ENCODE measurements at places on chromosomes 13 and 19.
A peak's percentile ranks its signal among the peaks of the same experiment; 100 is the strongest.

GRCh38 chr13:99862244-99862643, 109.3 kb downstream of the ZIC5 start:
- peak; percentile 63 for DNase-seq

DNA sequence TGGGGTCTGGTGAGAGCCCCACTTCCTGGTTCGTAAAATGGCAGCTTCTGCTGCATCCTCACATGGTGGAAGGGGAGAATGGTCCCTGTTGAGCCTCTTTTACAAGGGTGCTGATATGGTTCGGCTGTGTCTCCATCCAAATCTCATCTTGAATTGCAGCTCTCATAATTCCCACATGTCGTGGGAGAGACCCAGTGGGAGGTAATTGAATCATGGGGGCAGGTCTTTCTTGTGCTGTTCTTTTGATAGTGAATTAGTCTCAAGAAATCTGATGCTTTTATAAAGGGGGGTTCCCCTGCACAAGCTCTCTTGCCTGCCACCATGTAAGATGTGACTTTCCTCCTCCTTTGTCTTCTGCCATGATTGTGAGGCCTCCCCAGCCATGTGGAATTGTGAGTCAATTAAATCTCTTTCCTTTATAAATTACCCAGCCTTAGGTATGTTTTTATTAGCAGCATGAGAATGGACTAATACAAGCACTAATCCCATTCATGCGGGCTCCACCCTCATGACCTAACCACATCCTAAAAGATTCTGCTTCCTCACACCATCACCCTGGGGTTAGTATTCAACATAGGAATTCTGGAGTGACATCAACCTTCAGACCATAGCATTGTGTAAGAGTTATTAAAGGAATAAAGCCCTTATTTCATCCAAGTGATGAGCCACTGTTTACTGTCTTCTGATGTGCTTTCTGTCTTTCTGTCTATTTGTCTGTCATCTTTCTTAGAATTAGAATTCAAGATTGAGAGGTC, 159.0 kb upstream of the IRS2 start:
- no peak for DNase-seq

DNA sequence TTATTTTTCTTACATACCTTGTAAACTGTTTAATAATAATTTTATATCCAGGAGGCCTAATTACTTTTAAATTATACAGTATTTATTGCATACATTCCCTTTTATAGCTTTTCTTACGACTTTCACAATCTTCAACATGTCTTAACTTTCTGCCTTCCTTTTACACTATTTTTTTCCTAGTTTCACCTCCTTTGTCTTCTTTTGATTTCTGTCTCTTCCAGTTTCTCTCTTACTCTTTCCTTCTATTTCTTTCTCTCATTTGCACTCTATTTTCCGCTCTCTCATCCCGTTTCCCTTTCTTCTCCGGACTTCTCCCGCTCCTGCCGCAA, 11.5 kb downstream of the ZNF552 start:
- DNase-seq: no peak

- no peak for DNase-seq
Measured at GRCh38 chr13:27403203-27403678, 21.2 kb upstream of the GTF3A start.

DNA sequence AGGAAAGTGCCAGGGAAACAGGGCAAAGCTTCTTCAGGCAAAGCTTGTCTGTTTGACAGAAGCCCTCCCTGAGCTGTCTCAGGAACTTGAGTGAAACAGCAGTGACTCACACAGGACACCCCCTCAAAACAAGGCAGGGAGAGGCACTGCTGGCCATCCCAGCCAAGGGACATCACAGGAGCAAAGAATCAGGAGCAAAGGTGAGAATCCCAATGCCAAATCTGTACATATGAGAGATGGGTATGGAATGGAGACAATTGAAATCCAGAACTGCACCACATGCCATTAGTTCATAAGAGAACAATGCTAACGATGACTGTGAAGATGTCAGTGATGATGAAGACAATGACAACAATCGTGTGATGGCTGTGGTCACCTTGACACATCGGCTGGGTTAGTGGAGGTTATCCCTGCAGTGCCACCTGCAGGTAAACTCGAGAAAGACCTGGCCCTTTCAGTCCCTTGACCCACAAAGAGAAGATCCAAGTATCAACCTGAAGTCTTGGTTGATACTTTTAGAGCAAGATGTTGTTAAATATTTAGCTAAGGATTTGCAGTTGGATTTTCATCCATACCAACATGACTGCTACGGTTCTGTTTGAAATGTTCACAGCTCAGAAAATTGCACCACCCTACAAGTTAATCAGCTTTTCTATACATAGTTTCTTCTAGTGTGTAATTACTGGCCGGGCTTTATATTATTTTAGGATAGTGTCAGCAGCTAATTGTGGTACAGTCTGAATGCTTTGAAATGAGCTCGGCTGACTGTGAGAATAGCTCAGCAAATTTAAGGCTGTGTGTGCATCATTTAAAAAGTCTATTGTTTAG, 42.0 kb upstream of the IPO5 start:
- DNase-seq: no peak

DNA sequence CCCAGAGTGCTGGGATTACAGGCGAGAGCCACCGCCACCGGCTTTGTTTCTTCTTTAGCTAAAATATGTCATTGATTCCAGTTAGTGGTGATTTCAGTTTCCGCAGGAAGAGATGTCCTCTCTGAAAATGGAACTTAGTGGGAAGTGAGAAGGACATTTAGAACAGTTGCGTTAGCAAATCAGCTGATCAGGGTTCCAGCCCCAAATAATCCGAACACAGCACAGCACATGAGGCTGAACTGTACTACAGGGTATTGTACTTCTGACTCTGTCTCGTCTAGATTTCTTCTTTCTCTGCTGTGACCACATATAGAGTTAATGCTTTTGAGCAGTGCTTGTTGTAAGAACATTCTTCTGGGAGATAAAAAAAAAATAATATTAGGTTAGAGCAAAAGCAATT, 314.4 kb downstream of the MYO16 start:
- DNase-seq: no peak

- DNase-seq: peak; percentile 47
Measured at GRCh38 chr19:5093297-5093928, 124.5 kb downstream of the KDM4B start.

DNA sequence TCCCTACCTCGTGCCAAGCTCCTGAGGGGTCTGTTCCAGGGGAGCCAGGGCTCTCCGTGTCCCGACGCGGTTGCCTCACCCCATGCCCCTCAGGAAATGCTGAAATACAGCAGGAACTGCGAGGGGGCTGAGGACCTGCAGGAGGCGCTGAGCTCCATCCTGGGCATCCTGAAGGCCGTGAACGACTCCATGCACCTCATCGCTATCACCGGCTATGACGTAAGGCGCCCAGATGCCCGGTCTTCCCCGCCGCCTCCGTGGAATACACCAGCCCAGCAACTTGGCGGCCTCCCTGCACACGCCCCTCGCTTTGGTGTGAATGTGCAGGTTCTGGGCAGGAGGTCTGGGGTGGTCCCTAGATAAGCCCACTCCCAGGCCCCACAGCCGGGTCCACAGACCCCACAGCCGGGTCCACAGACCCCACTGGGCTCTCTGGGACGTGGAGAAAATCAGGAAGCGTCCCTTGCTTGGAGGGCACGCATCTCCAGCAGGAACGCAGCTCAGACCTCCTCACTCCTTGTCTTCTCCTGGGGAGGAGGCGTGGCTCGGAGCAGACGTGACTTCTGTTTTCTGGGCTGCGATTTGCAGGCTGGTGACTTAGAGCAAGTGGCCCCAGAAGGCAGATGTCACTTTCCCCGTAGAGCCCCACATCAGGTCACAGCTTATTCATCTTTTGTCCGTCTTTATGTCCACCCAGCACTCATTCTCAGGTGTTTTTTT, 19.4 kb upstream of the F7 start:
- no peak for DNase-seq

- DNase-seq: no peak
Measured at GRCh38 chr13:51347099-51347498, 7.6 kb downstream of the SERPINE3 start.

DNA sequence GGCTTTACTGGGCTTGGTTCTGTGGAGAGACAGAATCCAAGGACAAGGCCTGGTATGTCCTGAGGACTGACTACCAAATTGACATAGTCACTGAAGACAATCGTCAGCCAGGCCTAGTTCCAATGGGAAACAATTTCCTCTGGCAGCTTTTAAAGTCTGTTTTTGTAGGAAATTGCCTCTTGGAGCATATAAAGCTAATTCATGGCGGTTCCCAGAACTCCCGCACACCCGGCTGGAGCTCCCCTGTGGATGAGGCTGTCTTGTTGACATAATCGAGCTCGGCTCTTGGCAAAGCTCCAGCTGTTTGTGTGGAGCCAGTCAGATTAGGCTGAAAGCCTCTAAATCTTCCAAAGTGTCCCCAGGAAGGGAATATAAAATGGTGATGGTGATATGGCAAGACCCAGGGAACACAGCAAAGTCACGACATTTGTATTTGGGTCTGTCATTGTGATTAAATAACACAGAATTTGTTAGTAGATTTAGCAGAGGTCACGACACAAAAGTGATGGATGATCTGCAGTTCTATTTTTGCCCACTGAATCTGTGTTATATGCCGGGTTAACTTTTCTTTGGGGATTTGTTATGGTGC, 395.0 kb downstream of the PCDH9 start:
- peak; percentile 86 for DNase-seq

DNA sequence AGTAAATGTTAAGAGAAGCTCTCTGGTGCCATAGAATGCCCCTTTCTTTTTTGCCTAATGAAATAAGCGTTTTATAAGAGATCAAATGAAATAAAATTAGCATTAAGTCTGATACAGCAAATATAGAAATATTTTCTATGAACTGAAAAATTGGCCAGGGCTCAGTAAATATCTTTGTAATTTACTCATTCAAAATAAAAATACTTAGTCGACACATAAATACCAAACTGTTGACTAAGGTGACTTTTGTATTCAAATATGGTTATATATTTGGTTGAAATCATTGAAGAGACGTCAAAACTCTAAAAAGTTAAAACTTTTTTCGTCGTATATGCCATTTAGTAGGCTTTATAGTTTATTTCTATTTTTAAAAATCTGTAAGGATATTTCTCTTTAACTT, 25.6 kb downstream of the IPO5 start:
- DNase-seq: no peak

DNA sequence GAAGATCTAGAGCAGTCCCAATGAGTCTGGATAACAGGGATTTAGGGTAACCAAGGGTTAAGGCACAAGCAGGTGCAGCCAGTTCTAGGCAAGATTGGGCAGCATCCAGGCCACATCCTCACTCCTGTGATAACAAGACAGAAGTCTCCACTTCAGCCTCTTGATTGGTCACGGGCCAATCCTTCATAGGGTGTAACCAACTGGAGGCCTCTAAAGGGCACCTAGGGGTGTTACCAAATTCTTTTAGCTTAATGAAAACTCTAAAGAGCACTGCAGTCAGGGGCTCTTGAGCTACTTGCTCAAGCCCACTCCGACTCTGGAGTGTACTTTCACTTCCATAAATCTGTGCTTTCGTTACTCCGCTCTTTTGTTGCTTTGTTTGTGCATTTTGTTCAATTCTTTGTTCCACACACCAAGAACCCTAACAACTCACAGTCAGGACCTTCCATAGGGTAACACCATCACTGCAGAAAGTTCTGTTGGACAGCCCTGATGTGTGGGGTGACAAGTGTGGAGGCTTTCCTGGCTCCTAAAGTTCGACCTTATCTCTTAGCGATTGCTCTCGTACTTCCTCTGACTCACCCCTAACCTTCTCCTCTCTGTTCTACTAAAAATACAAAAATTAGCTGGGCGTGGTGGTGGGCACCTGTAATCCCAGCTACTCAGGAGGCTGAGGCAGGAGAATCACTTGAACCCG, 36.1 kb downstream of the ZSWIM9 start:
- peak; percentile 8 for DNase-seq

DNA sequence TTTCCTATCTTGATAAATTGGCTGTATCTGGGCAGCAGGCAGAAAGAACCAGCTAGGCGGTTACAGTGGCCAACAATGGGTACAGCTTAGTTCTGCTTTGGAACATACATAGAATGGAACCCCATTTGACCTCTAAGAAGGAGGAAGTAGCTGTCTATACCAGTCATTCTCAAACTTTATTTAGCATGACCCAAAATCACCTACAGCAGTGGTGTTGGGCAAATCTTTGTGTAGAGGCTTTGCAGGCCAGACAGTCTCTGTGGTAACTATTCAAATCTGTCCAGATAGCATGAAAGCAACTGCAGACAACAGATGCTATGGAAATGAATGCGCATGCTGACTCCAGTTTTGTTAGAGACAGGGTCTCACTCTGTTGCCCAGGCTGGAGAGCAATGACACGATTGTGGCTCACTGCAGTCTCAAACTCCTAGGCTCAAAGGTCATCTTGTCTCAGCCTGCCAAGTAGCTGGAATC, 12.0 kb upstream of the KCNC3 start:
- no peak for DNase-seq

- peak; percentile 25 for DNase-seq
Measured at GRCh38 chr13:80000684-80001509, 340.0 kb downstream of the SPRY2 start.

DNA sequence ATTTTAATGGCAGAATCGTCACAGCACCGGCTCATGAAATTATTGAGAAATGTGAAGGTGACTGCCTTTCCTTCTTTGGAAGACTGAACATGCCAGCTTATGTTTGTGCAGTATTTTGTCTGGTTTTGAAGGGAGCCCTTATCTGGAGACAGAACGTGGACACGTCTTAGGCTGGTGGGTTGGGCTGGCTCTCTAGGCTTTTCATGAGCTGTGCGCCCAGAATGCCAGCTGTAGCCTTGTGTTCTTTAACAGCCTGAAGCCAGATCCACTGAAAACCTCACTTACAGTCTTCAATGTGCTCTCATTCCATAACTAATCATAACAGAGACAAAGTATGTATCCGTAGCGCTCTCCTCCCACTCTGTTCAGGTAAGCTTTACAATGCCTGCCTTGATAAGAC, 184.4 kb upstream of the HTR2A start:
- no peak for DNase-seq

GRCh38 chr19:11552666-11553372, 6.2 kb downstream of the ELOF1 start:
- DNase-seq: no peak

GRCh38 chr13:93689333-93689732, 462.7 kb downstream of the GPC6 start:
- DNase-seq: no peak

DNA sequence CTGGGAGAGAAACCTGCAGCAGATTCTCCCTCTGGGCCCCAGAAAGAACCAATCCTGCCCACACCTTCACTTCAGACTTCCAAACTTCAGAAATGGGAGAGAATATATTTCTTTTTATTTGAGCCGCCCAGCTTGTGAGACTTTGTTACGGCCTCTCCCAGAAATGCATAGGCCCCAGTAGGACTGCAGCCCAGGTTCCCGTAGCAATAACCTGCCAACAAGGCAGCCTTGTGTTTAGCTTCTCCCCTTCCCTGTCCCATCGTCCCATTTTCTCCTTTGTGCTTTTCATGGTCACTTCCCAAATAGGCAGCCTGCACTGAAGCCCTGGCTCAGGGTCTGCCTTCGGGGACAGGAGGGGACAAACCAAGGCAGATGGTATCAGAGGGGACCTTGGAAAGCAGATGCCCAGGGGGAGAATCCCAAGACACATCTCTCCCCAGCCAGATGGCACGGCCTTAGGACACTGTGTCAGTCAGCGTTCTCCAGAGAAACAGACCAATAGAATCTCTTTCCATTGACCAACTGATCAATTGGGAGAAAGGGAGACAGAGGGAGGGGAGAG, 3.7 kb upstream of the ARHGEF7 start:
- DNase-seq: no peak
